ENCODE measurements at places on chromosomes 5 and 9.

- peak; percentile 77 for DNase-seq
Measured at GRCh38 chr9:27379311-27380251, 82.6 kb upstream of the EQTN start.

- DNase-seq = no peak
Measured at GRCh38 chr9:33082538-33083326, 6.3 kb upstream of the SMU1 start.

- DNase-seq = no peak
Measured at GRCh38 chr5:160169326-160169725, 50.1 kb upstream of the PWWP2A start.

DNA sequence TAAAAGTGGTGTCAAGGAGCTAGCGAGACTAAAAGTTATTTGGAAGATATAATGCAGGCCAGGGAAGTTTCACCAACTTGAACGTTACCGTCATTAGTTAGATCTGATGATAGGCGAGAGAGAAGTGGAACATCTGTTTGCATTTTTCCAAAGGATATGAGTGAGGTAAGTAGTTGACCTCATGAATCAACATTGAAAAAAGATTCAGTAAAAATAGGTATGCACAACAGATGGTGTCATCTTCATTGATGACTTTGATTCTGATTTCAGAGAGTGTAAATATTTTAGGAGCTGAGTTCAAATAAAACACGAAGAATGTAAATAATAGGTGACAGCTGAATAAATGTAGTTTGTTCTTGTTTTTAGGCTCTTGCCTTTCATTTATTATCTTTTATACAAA, 998.9 kb upstream of the CDH6 start:
- no peak for DNase-seq

- DNase-seq = no peak
Measured at GRCh38 chr9:75997206-75997605, 106.7 kb downstream of the PCSK5 start.

- DNase-seq = peak; percentile 83
Measured at GRCh38 chr9:94157050-94157801, 73.0 kb downstream of the PTPDC1 start.

DNA sequence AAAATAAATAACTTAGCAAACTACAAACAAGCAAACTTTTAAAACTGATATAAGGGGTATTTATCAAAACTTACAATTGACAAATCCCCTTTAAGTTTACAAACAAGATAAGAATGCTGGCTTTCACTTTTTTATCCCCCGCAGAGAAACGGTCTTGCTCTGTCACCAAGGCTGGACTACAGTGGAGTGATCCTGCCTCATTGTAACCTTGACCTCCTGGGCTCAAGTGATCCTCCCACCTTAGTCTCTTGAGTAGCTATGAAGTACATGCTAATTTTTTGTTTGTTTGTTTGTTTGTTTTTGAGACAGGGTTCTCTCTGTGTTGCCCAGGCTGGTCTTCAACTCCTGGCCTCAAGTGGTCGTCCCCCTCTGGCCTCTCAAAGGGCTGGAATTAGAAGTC, 9.0 kb upstream of the NIPSNAP3A start:
- DNase-seq = no peak

GRCh38 chr5:132825033-132825833, 5.2 kb downstream of the SHROOM1 start:
- peak; percentile 74 for DNase-seq

- no peak for DNase-seq
Measured at GRCh38 chr5:152202321-152202720, 202.8 kb downstream of the NMUR2 start.

GRCh38 chr9:76257311-76257710, 136.9 kb downstream of the RFK start:
- no peak for DNase-seq

GRCh38 chr9:27430750-27431535, 93.1 kb upstream of the IFNK start:
- DNase-seq = peak; percentile 42

- DNase-seq = no peak
Measured at GRCh38 chr5:135942202-135942771, 12.5 kb downstream of the LECT2 start.

GRCh38 chr5:149870232-149870631, 74.4 kb downstream of the PDE6A start:
- DNase-seq = no peak

- no peak for DNase-seq
Measured at GRCh38 chr9:101478444-101478843, 42.9 kb upstream of the ALDOB start.

GRCh38 chr5:112762113-112762810, 24.6 kb downstream of the APC start:
- peak; percentile 7 for DNase-seq

DNA sequence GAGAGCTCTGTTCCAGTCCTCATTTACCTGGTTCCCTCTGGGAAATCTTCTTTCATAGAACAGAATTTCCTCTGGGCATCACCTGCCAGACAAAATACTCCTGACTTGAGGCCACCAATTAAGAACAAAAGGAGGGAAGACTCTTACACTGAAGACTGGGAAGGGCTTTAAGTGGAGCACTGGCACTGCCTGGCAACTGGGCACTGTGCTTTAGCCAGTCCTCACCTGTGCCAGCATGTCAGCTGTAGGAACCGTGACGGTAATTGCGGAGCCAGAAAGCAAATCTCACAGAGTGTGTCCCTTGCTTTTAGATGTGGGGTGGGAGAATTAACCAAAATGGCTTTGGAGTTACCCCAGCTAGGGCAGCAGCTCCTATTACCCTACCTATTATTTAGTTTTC, 40.6 kb downstream of the FAM219A start:
- no peak for DNase-seq

DNA sequence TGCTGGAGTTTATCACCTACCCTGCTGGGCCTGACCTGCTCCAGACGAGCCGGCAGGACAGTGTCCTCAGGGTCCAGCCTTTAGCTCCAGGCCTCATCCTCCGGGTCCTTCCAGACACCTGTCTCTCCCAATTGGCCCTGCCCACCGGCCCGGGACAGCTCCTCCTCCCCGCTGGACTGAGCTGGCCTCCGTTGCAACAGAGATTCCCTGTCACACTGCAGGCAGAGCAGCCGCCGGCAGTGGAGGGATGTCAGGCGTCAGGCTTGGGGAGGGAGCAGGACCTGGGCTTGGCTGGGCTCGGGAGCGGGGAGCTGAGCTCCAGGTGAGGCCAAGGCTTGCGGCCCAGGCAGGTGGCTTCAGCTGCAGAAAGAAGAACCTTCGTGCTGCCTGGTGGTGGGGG, 1.7 kb downstream of the KCNT1 start:
- no peak for DNase-seq

- no peak for DNase-seq
Measured at GRCh38 chr5:53326424-53327153, 153.8 kb upstream of the FST start.

DNA sequence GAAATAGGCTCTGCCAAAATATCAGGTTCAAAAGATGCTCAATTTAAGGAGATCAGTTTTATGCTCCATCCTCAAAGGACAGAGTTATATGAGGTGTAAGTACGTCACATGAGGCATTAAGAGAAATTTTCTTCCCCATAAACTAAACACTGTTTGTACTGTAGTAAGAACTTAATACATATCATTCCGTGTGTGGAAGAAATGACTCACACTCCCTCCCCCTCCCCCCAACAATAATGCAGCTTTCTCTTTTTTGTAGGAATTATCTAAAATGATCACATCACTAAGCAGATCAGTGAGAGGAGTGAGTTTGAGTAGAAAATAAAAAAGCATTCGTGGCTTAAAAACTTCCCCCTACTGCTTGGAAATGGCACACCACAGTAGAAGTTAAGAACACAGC, 2.2 kb downstream of the CDH12 start:
- DNase-seq = no peak

DNA sequence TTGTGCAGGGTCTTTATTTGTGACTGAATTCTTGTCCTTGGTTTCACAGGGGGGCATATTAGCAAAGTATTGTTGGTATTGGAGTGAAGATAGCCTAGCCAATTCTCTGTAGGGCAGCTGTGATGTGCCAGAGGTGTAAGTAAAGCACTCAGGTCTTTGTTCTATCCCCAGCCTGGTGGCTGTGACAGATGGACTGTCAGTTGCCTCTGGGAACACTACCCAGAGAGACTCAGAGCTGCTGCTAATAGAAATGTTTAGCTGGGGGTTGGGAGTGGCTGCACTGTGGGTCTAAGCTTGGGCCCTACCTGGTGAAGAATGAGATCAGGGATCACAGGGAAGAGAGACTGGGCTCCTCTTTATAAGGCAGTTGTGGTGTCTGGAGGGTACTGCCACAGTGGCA, 1006.5 kb upstream of the TYRP1 start:
- DNase-seq = no peak

- no peak for DNase-seq
Measured at GRCh38 chr5:72223371-72223770, 96.7 kb downstream of the MRPS27 start.

GRCh38 chr9:13002740-13003139, 227.9 kb downstream of the LURAP1L start:
- DNase-seq = no peak

- DNase-seq = no peak
Measured at GRCh38 chr5:74506119-74506518, 134.4 kb downstream of the ENC1 start.

Measured in lung (tissue), 17 donors.